ENCODE measurements at places on chromosomes 6 and 20. TPM values are rescaled to one million over a fixed set of nuclear protein-coding genes. Genes with fewer than 3 reads are reported as not detected.

The PRDM13 gene
- not detected for total RNA-seq

The MOG gene
- not detected for total RNA-seq

The ADGB gene
- 0.35 TPM for total RNA-seq

The SPATA25 gene
- total RNA-seq = 0.98 TPM

The ECT2L gene
- not detected for total RNA-seq

DNA sequence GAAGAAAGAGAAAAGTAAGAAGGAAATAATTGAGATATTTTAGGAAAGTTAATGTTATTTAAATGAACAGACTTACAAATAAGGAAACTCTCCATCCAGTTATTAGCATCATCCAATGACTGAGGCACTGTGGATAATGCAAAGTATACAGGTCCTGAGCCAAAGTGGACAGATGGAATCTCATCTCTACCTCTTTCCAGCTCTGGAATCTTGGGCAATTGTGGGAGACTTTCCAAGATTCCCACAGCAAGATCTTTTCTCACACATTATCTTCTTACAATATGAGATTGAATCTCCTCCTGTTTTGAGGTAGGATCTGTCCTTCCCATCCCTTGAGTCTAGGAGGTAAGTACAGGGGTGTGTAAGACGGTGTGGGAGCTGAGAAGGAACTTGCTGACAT lies 28.9 kb downstream of the HTR1E start:
- no peaks in the 10 kb centered on the region for H3K27me3 ChIP-seq
- no peak overlapping the region for H3K4me3 ChIP-seq
- no peak overlapping the region for H3K27ac ChIP-seq

DNA sequence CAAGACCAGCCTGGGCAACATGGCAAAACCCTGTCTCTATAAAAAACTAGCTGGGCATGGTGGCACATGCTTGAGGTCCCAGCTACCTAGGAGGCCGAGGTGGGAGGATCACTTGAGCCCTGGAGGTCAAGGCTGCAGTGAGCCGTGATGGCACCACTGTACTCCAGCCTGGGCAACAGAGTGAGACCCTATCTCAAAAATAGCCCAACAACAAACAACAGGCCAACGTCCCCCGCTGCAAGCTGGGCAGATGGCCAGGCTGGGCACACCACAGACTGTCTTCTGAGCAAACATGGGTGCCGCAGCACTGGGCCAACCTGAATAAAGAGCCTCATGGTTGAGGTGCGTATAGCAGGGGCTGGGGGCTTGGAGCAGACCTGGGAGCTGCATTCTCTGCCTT lies 46.6 kb upstream of the SRF start:
- no peak for DNase-seq
- H3K27me3 ChIP-seq = no peaks in the 10 kb centered on the region
- no peaks in the 10 kb centered on the region for H3K36me3 ChIP-seq
- no peaks in the 10 kb centered on the region for H3K4me1 ChIP-seq
- no peak overlapping the region for H3K4me3 ChIP-seq

DNA sequence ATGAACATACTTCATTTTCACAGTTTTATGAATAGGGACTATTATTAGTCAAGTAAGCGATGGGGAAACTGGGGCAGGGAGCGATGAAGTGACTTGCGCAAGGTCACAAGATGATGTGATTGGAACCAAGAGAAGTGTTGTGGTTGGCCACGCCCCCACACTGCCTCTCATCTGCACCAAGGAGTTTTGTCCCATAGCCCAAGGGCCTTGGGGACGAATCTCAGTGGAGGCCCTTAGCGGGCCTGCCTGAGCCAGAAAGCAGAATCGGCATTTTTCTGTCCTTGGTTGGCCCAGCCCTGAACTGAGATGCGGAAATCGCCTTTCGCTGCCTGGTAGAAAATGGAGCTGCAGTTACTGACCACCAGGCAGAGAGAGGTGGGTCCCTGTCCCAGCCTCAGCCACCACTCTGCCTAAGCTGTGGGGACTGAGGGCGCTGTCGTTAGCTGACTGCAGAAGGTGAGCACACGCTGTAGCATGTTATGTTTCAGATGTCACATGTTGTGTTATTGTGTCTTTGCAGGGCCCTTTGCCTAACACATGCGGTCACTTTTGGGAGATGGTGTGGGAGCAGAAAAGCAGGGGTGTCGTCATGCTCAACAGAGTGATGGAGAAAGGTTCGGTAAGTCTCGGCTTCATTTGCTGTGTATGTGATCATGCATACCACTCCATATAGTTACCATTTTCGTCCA lies 57.8 kb downstream of the PTPN1 start:
- H3K27ac ChIP-seq = no peak overlapping the region
- no peak overlapping the region for H3K4me3 ChIP-seq
- H3K36me3 ChIP-seq = peaks cover 47% of the 10 kb centered on the region
- H3K4me1 ChIP-seq = peaks cover 27% of the 10 kb centered on the region
- H3K27me3 ChIP-seq = no peaks in the 10 kb centered on the region

DNA sequence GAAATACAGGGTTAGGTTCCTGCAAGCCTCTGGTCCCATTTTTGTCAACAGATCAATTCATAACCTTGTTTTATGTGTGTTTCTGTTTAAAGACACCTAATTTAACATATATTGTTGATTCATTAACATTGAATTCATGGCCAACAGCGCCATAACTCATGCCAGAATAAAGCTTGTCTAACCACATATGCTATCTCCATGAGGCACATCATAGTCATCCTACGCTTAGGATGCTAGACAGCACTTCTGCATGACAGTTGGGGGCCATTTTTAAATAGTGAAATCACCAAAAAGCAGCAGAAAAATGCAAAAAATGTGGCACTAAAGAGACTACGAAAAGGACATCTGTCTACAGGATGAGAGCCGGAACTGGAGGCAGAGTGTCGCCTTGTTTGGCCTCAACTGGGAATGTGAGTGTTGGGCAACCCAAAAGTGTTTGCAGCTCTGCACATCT lies 37.9 kb downstream of the TRAM2 start:
- H3K27ac ChIP-seq = no peak overlapping the region
- no peak for DNase-seq
- no peak overlapping the region for H3K4me3 ChIP-seq
- no peaks in the 10 kb centered on the region for H3K36me3 ChIP-seq

DNA sequence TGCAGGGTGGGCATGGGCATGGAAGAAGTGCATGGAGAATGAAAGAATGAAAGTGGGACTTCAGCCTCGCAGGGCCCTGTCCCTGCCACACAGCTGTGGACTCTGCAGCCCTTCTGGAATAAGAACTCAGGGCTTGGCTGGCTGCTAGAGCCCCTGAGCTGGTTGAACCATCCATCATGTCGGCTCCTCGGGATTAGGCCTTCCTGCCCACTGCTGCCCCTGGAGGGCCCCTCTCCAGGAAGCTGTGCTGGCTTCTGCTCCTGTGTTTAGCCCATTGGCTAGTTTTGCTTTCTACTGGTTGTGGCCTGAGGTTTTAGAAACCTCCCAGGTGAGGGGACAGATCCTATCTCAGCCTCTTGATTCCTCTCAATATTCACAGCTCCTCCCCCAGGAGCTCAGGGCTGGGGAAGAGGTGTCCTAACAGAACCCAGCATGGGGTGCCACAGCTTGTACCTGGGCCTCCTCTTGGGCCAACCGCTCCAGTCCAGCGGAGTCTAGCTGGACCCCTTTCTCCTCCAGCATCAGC lies 7.9 kb downstream of the AARS2 start:
- no peak overlapping the region for H3K27ac ChIP-seq
- DNase-seq = no peak
- no peak overlapping the region for H3K4me3 ChIP-seq
- H3K27me3 ChIP-seq = no peaks in the 10 kb centered on the region

- DNase-seq = peak; percentile 79
- H3K27ac ChIP-seq = no peak overlapping the region
- H3K4me1 ChIP-seq = peaks cover 20% of the 10 kb centered on the region
- no peaks in the 10 kb centered on the region for H3K36me3 ChIP-seq
Observed at GRCh38 chr6:149934249-149935156, 7.3 kb upstream of the ULBP2 start.

- no peaks in the 10 kb centered on the region for H3K27me3 ChIP-seq
- peak overlapping the region; percentile 76 for H3K4me3 ChIP-seq
Observed at GRCh38 chr6:43173591-43174262, 2.7 kb downstream of the SRF start.

DNA sequence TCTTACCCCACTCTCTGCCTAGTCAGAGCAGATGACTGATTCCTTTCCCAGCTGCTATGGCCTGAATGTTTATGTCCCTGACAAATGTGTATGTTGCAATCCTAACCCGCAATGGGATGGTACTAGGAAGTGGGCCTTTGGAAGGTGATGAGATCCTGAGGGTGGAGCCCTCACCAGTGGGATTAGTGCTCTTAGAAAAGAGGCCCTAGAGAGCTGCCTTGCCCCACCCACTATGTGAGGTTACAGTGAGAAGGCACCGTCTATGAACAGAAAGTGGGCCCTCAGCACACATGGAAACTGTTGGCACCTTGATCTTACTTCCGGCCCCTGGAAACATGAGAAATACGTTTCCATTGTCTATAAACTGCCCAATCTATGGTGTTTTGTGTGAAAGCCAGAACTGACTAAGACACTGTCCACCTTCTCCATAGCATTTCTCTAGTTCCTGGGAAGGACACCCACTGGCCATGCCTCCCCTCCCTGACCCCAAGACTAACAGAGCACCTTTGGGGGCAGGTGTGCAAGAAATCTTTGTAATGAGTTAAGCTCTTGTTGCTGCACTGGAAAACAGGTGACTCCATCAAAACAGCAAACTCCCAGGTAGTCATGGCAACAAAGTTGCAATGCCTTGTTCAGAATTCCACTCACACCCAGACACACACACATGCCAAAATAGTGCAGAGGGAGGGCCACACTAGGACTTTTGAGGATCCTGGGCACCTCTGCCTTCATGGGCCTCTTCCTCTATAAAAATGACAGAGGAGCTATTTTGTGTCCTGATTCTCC lies 16.2 kb downstream of the GABRR2 start:
- H3K4me3 ChIP-seq = no peak overlapping the region
- peak; percentile 48 for DNase-seq
- H3K36me3 ChIP-seq = no peaks in the 10 kb centered on the region
- peaks cover 23% of the 10 kb centered on the region for H3K4me1 ChIP-seq
- H3K27ac ChIP-seq = peak overlapping the region; percentile 75

- no peaks in the 10 kb centered on the region for H3K36me3 ChIP-seq
- H3K27me3 ChIP-seq = no peaks in the 10 kb centered on the region
- DNase-seq = no peak
- no peak overlapping the region for H3K27ac ChIP-seq
Observed at GRCh38 chr20:55004044-55004443, 528.7 kb downstream of the DOK5 start.

DNA sequence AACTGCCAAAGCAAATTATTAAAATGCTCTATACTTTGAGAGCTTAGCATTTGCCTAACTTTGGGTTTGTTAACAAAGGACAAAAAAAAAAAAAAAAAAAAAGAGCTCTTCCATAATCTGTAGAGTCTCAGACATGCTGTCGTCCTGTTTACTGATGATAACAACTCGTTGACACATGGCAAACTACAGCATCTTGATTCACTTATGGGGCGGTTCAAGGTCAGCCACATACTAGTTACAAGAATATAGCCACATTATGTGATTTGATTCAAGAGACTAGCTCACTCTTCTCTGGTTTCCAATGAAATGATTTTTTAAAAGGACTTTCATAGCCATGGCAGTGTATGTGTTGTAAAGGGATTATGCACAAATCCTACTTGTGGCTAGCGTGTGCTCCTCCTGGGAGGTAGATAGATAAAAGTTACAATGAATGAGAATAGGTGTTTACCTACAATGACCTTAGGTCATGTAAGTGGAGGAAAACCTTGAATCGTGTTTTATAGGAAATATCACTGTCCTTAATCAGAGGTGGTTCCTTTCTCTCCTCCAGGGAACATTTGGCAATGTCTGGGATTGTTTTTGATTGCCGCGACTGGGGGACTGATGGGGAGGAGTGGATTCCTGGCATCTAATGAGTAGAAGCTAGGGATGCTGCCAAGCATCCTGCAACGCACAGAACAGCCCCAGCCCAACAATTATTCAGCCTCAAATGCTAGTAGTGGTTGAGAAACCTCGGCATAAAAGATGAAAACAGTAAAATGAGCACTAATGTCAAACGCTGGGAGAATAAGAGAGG lies 969.2 kb upstream of the SLC35B3 start:
- H3K27ac ChIP-seq = no peak overlapping the region
- no peaks in the 10 kb centered on the region for H3K4me1 ChIP-seq
- H3K27me3 ChIP-seq = no peaks in the 10 kb centered on the region
- DNase-seq = no peak

- no peaks in the 10 kb centered on the region for H3K27me3 ChIP-seq
- H3K27ac ChIP-seq = no peak overlapping the region
- no peaks in the 10 kb centered on the region for H3K36me3 ChIP-seq
Observed at GRCh38 chr20:34011275-34011674, 17.6 kb downstream of the RALY start.

DNA sequence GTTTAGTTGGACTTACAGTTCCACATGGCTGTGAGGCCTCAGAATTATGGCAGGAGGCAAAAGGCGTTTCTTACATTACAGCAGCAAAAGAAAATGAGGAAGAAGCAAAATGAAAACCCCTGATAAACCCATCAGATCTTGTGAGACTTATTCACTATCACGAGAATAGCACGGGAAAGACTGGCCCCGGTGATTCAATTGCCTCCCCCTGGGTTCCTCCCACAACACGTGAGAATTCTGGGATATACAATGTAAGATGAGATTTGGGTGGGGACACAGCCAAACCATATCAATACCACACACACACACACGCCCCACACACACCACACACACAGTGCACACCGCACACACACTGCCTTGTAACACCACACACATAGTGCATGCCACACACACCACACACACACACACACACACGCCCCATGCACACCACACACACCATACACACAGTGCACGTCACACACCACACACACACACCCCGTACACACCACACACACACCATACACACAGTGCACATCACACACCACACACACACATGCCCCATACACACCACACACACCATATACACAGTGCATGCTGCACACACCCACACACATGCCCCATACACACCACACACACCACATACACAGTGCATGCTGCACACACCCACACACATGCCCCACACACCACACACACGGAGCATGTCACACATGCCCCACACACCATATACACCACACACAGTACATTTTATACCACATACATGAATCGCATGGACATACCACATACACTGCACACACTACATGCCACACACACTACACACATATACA lies 310.5 kb downstream of the TAF4 start:
- H3K4me1 ChIP-seq = no peaks in the 10 kb centered on the region
- H3K27me3 ChIP-seq = no peaks in the 10 kb centered on the region
- no peak overlapping the region for H3K4me3 ChIP-seq

DNA sequence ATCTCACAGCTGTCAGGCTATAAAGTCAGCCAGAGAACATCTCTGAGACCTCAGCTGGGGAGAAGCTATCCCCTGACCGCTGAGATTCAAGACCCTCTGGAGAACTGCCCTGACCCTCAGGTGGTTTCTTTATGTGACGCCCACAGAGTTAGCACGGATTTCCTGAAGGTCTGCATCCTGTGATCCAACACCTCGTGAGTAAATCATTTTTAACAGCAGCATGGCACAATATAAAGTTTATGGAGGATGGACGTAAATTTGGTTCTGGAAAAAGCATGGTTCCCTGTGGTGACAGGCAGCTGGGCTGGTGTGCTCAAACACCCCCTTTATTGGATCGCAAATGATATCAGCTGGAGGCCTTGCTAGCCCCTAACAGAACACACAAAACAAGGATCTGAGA lies 25.3 kb upstream of the TRAF3IP2 start:
- H3K36me3 ChIP-seq = no peaks in the 10 kb centered on the region
- H3K27me3 ChIP-seq = no peaks in the 10 kb centered on the region
- no peak for DNase-seq
- H3K27ac ChIP-seq = no peak overlapping the region
- no peak overlapping the region for H3K4me3 ChIP-seq

Data from CD8-positive, alpha-beta memory T cell (primary cell).